ENCODE measurements at places on chromosomes 12 and 14.
A peak's percentile ranks its signal among the peaks of the same experiment; 100 is the strongest.

- no peak for DNase-seq
Observed at GRCh38 chr12:89648211-89648930, 60.3 kb downstream of the ATP2B1 start.

GRCh38 chr14:105061428-105062047, 3.7 kb downstream of the GPR132 start:
- no peak for DNase-seq

DNA sequence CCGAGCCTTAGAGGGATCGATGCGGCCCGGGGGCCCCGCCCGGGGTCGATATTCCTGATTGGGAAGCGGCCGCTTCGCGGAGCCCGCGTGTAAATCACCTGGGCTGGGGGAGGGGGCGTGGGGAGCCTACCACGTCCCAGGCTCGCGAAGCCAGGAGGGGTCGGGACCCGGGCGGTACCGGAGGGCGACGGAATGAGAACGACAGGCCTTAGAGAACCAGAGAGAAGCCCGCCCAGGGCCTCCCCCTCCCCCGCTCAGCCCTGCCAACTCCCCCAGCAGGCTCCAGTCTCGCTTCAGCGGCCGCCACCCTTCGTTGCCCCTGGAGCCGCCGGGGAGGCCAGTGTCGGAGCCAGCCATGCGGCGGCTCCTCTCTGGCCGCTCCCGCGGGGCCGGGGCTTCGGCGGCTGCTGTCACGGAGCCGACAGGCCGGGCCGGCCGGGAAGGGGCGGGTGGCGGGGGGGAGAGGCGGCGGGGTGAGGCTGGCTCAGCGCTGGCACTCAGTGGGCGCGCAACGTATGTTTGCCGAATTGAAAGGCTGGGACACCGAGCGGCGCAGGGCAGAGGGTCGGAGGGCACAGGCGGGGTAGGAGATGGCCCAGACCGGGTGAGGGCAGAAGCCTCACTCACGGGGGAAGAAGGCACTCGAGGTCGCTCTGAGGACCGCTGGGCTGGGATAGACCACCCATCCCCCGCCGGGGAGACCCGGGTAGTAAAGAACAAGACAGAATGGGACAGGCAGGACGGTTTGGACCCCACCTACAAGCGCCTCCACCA, 1.4 kb upstream of the DNAJC22 start:
- DNase-seq = peak; percentile 15

DNA sequence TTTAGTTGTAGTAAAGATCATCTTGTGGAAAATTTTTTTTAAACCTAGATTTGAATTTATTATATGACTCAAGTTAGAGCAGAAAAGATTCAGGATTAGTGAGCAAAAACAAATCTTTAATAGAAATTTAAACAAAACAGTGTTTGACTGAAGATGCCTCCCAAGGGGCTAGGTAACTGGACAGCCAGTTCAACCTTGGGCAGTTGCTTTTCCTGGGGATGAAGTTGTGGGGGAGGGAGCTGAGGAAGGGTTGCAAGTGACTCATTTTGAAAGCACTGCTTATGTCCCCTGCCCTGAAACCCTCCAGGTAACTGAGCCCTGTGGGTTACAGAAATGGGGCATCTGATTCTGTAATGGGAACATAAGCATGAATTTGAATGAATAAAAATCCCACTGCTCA, 13.1 kb downstream of the CFAP54 start:
- DNase-seq = no peak

DNA sequence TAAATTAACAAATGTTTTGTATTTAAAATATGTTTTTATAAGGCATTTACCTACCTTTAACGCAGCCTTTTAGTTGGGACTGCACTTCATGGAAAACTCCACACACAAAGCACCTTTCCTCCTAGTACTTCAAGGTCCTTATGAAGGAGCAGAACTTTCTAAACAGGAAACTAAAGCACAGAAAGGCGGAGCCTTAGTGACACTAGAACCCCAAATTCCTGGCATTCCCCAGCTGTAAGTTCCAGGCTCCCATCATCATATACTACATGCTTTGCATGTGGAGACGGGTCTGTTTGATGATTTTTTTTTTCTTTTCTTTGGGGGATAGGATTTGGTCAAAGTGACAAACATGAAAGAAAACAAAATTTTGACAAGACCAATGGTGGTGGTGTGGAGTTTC, 39.5 kb downstream of the STXBP6 start:
- no peak for DNase-seq

- no peak for DNase-seq
Observed at GRCh38 chr12:131372171-131372475, 338.8 kb upstream of the SFSWAP start.

DNA sequence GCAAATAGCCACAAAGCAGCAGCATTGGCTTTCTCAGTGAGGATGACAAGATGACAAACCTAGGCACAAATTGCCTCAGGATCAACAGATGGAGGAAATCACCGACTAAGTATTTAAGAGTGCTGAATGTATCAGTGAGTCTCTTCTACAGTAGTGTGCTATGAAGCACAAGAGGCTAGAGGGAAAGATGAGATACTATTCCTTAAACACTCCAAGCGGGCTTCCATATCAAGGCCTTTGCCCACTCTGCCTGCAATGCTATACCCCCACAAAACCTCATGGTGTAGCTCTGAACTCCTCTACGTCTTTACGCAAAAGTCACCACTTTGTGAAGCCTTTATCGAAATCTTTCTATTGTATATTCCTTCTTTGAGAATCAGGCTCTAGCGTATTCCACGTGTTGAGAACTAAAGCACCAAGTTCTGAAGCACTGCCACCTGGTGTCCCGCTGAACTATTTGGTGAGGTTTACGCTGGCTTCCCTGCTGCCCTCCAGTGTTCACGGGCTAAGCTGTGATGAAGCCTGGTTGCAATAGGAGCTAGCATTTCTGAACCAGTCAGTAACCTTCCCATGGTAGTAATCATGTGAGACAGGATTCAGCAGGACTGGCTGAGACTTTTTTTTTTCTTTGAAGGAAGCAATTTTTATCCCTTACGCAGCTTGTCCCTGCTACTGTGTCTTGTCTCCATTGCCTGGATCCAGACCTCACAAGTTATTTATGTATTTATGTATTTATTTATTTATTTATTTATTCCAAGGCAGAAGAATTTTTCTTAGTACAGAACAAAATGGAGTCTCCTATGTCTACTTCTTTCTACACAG, 426.5 kb upstream of the OR4E1 start:
- DNase-seq = no peak

GRCh38 chr12:106220536-106220935, 27.3 kb downstream of the CKAP4 start:
- DNase-seq = no peak

GRCh38 chr12:53171725-53172329, 8.7 kb upstream of the ZNF740 start:
- no peak for DNase-seq

- no peak for DNase-seq
Observed at GRCh38 chr12:64660237-64661018, 50.1 kb downstream of the RASSF3 start.

GRCh38 chr12:118574288-118574687, 197.9 kb downstream of the SUDS3 start:
- DNase-seq = no peak

GRCh38 chr14:95496690-95497259, 19.7 kb downstream of the SYNE3 start:
- DNase-seq = no peak
